ENCODE measurements at places on chromosomes 2 and 18. TPM values are rescaled to one million over a fixed set of nuclear protein-coding genes. Genes with fewer than 3 reads are reported as not detected.

The CFC1 gene
- total RNA-seq: not detected

DNA sequence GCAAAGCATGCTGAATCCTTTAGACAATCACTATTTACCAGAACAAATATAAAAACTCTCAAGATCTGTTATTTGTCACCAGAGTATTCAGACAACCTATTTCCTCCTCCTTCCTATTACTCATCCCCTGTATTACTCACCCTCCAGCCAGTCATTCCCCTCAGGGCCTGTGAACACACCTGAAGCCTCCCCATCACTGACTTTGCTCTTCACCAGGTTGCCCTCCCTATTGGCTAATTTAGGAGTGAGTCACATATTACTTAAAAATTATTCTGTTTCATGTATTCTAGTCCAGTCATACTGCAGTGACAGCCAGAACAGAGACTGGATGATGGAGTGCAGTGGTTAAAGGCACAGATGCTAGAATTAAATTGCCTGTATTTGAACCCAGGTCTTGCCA is 3.7 kb upstream of the ATG16L1 start:
- H3K4me3 ChIP-seq: no peak overlapping the region
- H3K27me3 ChIP-seq: no peaks in the 10 kb centered on the region
- peaks cover 4% of the 10 kb centered on the region for H3K36me3 ChIP-seq
- peaks cover 51% of the 10 kb centered on the region for H3K4me1 ChIP-seq

DNA sequence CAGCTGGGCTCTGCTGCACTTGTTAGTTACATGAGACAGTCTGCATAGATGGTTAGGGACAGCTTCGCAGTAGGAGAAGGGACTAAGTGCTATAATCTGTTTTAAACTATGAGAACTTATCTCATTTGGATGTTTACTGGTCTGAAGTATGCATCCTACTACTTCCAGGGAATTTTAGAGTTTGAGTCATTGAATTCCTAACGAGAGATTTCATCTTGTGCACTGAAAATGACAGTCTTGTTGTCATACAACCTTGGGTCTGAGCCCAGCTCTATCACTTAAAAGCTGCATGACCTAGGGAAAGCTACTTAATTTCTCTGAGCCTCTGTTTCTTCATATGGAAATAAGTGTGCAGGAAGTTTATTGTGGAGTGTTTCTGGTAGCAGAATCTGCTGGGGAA is 78.4 kb downstream of the TRIM43 start:
- H3K4me1 ChIP-seq: peaks cover 11% of the 10 kb centered on the region
- no peaks in the 10 kb centered on the region for H3K27me3 ChIP-seq
- DNase-seq: no peak
- H3K4me3 ChIP-seq: no peak overlapping the region

The CTLA4 gene
- total RNA-seq: not detected

Data from SJSA1 (cell line).